Breast epithelium (tissue), 4 donors: ENCODE measurements at places on chromosomes 3 and 15. TPM values are rescaled to one million over a fixed set of nuclear protein-coding genes. Genes with fewer than 3 reads are reported as not detected.
A peak's percentile ranks its signal among the peaks of the same experiment; 100 is the strongest.

DNA sequence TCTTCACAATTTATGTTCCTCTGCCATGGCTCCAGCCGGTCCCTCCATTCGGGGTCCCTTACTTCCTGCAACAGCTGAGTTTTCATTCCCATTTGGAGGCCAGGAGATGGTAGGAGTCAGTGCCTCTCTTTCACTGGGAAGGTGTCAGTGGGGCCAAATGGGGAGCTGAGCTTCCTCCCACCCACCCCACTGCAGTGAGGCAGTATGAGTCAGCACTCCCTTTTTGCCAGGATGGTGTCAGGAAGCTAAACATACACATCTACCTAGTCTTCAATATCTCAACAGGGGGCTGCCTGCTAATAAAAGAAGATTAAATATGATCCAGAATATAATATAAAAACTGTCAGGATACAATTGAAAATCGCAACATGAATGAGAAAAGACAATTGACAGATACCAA lies 12.7 kb upstream of the ACTC1 start:
- no peaks in the 10 kb centered on the region for H3K27me3 ChIP-seq
- no peak for DNase-seq
- H3K36me3 ChIP-seq: no peaks in the 10 kb centered on the region
- no peak overlapping the region for H3K4me3 ChIP-seq
- no peak overlapping the region for H3K27ac ChIP-seq

Gene ARL14
- not detected for total RNA-seq

- H3K27me3 ChIP-seq: no peaks in the 10 kb centered on the region
- H3K36me3 ChIP-seq: no peaks in the 10 kb centered on the region
- H3K4me1 ChIP-seq: no peaks in the 10 kb centered on the region
- no peak for DNase-seq
- no peak overlapping the region for H3K27ac ChIP-seq
- H3K4me3 ChIP-seq: no peak overlapping the region
Measured at GRCh38 chr3:68808563-68808962, 123.8 kb downstream of the TAFA4 start.

DNA sequence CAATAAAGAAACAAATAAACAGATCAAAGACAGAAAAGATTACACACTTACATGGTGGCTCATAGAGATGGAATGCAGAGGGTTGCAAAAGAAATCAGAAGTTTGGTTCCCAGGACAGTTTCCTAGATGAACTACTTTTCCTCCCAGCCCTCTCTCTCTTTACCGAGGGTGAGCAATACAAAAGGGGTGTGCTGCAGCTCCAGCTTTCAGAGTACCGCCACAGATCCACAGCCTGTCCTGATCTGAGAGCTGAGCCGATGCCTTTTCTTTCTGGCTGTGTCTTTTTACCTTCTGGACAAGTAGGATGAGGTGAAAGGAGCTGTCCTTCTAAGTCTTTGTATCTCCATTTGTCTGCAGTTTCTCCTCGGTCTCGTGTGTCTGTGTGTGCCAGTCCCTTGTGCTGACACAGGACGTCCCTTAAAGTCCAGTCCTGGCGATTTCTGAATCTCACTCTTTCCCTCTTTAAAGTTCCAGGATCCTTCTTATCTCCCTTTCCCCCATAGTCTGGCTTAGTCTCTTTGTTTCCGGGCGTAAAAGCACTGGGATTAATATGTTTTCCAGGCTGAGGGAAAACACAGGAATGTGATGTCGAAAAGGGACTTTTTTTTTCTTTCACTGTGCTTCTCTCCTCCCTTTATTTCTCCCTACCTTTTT lies 540 bp downstream of the CCDC80 start:
- H3K27ac ChIP-seq: peak overlapping the region; percentile 89
- no peaks in the 10 kb centered on the region for H3K36me3 ChIP-seq
- DNase-seq: no peak
- H3K4me1 ChIP-seq: no peaks in the 10 kb centered on the region
- H3K27me3 ChIP-seq: no peaks in the 10 kb centered on the region

GRCh38 chr3:122253581-122253980 lies 70.1 kb downstream of the CASR start:
- H3K4me3 ChIP-seq: no peak overlapping the region
- no peaks in the 10 kb centered on the region for H3K36me3 ChIP-seq
- H3K27me3 ChIP-seq: no peaks in the 10 kb centered on the region
- no peak overlapping the region for H3K27ac ChIP-seq

Gene PLSCR5
- not detected for total RNA-seq

Gene C3orf20
- not detected for total RNA-seq

DNA sequence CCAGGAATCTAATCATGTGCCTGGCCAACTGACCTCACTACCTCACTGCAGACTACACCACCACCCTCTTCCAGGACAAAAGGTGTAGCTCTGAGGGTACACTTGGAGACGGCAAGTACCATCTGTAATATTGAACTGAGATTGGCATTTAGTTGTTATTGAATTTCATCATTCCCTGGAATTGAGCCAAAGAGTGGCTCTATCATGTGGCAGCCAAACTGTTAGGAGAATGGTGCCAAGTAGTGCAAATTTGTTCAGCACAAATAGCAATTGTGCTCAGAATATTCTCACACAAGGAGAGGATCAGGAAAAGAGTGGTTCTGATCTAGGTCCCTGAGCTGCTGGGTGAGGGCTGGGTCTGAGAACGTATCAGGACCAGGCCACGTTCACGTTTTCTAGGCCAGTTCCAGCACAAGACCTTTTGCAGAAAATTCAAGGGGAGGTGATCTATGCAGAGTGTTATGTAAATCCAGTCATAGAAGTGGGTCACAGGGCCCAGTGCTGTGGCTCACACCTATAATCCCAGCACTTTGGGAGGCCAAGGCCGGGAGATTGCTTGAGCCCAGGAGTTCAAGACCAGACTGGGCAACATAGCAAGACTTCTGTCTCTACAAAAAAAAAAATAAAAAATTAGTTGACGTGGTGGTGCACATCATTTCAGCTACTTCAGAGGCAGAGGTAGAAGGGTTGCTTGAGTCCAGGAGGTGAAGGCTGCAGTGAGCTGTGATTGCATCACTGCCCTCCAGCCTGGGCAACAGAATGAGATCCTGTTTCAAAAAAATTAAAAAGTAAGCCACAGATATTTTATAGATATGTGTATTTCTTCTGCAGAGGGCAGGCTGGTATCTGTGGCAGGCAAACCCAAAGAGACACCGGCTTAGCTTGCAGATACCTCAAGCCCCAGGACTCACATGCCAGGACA lies 31.9 kb upstream of the CFAP161 start:
- no peaks in the 10 kb centered on the region for H3K36me3 ChIP-seq
- no peaks in the 10 kb centered on the region for H3K4me1 ChIP-seq
- H3K4me3 ChIP-seq: no peak overlapping the region
- no peak overlapping the region for H3K27ac ChIP-seq
- DNase-seq: no peak
- no peaks in the 10 kb centered on the region for H3K27me3 ChIP-seq

DNA sequence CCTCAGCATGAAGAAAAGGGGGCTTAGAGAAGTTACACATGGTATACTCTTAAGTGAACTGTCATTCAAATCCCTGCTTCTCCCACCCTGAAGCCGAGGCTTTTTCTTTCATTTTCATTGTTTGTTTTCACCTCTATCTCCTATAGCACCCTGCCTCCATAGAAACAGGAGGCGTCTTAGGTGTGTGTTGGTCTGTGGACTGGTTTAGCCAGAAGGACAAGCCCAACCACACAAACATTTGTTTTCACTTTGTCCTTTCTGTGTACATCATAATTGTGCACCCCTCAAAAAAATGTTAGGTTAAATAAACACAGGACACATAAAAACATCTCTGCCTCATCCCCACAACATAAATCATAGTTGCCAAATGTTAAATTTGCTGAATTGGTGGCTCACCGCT lies 73.3 kb upstream of the UBE2E2 start:
- peak; percentile 26 for DNase-seq
- H3K4me1 ChIP-seq: no peaks in the 10 kb centered on the region
- H3K4me3 ChIP-seq: peak overlapping the region; percentile 50
- H3K27me3 ChIP-seq: no peaks in the 10 kb centered on the region

Gene USP50
- total RNA-seq: 1.2 TPM

DNA sequence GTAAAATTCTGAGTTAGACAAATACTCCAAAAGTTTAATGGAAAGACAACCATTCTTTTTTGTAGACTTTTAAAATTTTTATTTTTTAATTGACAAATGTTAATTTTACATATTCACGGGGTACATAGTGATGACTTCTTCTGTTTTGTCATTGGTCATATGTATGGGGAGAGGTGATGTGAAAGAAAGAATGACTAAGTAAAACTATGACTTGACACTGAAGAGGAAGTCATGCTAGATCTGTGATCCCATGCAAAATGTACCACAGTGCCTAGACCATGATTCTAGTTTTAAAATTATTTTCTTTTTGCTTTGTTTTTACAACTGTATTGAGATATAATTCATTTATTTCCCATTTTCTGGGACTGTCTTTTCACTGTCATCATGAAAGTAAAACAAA lies 281.6 kb downstream of the MBNL1 start:
- no peak overlapping the region for H3K27ac ChIP-seq
- H3K4me3 ChIP-seq: no peak overlapping the region
- no peaks in the 10 kb centered on the region for H3K36me3 ChIP-seq
- H3K4me1 ChIP-seq: no peaks in the 10 kb centered on the region

DNA sequence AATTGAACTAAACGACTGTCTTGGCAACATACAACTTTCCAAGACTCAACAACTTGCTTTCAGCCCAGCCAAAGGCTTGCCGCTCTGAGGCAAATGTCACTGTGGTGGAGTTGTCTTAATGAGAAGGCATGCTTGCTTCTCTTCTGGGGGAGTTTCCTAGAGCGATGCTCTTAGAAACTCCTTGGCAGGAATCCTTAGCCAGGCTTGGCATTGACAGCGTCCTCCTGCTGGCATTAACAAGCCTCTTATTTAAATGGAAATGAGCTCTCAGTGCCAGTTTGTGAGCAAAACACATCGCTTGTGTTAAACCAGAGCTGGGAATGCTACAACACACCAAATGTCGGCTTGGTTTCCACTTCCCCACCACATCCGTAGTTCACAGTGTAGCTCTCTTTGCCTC lies 265.5 kb upstream of the TPRG1 start:
- H3K36me3 ChIP-seq: no peaks in the 10 kb centered on the region
- no peaks in the 10 kb centered on the region for H3K27me3 ChIP-seq
- peak; percentile 39 for DNase-seq
- H3K4me3 ChIP-seq: no peak overlapping the region
- no peak overlapping the region for H3K27ac ChIP-seq
- peaks cover 4% of the 10 kb centered on the region for H3K4me1 ChIP-seq
